ENCODE measurements at places on chromosomes 11 and 22.
A peak's percentile ranks its signal among the peaks of the same experiment; 100 is the strongest.

DNA sequence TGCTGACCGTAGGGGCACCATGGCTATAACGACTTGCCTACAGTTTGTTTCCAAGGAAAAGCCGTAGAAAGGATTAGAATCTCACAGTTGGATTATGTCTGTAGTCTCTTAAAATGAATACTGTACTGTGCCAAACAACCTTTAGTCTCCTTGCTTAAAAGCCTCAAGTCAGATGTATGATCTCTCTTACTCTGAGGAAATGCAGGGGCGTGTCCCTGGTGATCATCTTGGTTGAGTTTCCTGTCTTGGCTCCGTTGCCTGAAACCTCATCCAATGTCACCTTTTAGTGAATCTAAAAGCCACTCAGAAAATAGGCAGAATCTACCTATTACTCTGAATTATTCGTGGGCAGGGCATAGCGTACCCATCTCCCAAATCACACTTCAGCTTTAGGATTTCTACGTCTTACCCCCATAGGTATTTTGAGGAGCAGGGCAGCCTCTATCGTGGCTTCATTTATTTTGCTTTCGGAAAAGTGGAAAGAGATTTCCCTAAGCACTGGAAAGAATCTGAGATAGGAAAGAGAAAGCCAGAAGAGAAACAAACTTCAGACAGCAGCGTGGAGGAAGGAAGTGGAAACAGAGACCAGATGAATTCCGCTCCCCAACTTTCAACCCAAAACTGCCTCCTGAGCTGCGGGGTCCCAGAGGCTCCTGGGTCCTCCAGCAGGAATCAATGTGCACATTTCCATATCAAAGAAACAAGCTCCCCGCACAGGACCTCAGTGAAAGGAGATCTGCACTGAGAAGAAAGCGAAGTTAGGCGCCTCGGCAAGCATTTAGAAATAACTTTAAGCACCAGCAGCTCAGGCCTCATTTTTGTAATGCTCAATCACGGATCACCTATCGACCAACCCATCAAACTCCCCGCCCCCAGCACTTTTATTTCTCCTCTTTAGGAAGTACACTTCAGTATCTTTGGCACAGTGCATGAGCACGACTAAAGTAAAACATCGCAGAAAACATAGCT is 245.8 kb downstream of the ETS1 start:
- DNase-seq: peak; percentile 30

- no peak for DNase-seq
Observed at GRCh38 chr11:35077709-35078469, 61.1 kb upstream of the CD44 start.

GRCh38 chr11:113065330-113065729 is 104.1 kb downstream of the NCAM1 start:
- DNase-seq: no peak

- peak; percentile 80 for DNase-seq
Observed at GRCh38 chr11:46272816-46273427, 4.5 kb upstream of the CREB3L1 start.

- DNase-seq: no peak
Observed at GRCh38 chr11:16087886-16088285, 268.5 kb downstream of the SOX6 start.

GRCh38 chr11:69351460-69351859 is 57.5 kb downstream of the MYEOV start:
- no peak for DNase-seq

DNA sequence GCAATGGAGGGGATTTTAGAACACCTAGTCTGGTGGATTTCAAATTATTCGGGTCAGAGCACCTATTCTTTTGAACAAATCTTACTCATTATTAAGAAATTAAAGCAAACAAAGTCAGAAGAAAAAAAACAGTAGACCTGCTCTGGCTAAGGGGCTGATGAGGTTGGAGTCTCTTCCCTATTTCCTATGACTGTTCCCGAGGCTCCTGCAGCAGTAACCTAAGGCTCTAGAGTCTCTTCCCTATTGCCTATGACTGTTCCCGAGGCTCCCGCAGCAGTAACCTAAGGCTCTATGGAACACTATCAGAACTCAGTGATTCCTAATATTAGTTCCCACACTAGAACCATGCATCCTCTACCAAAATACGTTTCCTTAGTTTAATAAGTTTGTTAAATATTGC is 607.9 kb downstream of the NTM start:
- DNase-seq: no peak

DNA sequence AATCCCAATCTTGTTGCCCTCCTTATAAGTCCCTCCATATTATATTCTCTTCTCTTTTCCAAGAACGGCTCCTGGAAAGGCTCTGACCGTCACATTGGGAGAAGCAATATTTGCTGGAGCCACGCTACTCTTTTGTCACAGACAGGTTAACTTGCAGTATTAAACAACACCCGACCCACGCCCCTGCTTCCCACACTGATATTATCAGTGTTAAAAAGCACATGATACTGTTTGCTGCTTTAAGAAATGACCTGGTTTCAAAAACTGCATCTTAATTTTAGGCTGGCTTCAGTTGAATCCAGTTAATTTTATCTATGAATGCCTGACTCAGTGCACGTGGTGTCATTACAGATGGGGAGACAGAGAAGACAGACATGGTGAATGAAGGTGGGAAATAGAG is 3.1 kb downstream of the FLI1 start:
- no peak for DNase-seq

- no peak for DNase-seq
Observed at GRCh38 chr11:8080069-8080670, 841 bp upstream of the TUB start.

DNA sequence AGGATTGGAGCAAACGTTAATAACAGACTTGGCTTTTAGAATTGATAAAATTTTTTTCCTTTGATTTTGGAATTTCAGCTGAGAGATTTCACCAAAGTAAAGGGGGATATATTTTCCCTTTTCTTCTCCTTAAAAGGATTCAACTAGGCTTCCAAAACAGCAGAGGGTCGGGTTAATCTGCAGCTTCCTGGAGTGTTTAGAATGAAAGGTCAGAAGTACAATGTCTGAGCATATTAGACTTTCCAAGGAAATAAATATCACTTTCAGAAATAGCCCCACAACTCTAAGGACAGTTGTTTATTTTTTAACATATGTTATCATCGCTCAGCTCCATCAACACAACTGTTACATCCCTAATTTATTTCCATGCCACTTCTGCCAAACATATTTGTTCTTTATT is 1532.9 kb upstream of the RAG2 start:
- no peak for DNase-seq

DNA sequence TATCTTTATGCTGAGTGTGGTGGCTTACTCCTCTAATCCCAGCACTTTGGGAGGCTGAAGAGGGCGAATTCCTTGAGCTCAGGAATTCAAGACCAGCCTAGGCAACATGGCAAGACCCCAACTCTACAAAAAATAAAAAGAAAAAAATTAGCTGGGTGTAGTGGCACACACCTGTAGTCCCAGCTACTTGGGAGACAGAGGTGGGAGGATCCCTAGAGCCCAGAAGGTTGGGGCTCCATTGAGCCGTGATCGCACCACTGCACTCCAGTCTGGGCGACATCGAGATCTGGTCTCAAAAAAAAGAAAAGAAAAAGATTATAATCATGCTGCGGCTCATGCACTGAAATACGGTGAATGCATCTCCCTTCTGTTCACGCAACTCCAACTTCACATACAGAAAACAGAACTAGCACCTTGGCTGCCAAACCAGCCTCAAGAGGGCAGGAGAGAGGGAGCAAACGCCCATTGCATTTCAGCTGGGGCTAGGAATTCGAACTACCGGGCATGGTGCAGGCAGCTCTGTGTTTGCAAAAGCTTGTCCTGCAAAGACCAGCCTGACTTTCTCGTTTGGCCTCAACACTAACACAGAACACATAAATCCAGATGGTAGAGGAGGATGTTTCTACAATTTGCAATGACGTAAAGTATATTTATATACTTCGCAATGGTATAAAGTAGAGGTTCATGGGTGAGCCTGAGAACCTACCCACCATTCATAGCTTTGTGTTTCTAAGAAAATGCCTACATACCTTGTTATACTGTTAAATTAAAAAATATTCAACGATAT is 6.3 kb upstream of the SYNGR1 start:
- peak; percentile 65 for DNase-seq

DNA sequence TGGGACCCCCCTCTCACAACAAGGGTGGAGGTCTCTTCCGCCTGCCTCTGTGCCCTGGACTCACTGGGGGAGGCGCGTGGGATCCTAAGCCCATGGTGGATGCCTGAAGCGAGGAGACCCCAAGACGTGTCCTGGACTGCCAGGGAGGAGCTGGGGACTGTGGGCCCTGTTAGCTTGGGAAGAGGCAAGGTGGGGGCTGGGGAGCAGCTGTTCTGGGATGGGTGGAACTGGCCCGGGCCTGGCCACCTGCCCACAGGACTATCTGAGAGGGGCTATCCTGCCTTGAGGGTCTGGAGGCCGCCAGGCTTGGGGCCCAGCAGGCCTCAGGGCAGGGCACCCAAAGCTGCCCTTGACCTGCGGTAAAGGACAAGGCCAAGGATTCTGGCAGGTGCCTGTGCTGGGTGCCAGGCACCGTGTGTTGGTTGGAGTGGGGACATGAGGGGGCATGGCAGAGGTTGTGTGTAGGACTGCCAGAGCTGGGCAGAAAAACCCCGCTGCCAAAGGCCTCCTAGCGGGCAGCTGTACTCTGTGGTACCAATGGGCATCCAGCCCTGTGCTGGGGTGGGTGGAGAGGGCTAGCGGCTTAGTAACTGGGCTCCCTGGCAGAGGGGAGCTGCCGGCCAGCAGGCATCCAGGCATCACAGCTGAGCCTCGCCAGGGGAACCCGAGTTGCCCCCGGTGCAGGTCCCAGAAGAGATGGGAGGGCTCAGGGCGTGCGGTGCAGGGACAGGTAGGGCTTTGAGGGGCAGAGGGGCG is 670 bp downstream of the LSP1 start:
- no peak for DNase-seq

DNA sequence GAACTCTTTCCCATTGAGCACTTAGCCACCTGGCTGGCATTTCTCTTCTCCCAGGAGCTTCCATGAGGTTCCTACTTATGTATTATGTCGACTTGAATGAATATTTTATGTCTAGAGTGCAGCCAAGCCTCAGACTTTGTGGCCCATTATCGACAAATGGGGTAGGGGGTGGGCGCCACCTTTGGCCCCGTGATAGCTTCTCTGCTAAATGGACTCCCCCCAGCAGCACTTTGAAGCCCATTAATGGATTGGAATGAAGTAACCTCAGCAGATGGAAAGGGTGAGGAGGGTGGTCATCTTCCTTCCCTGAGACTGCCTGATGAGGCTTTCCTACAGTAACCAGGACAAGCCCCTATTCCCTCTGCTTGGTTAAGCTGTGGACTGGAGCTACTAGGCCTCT is 5.9 kb downstream of the MARK2 start:
- no peak for DNase-seq

DNA sequence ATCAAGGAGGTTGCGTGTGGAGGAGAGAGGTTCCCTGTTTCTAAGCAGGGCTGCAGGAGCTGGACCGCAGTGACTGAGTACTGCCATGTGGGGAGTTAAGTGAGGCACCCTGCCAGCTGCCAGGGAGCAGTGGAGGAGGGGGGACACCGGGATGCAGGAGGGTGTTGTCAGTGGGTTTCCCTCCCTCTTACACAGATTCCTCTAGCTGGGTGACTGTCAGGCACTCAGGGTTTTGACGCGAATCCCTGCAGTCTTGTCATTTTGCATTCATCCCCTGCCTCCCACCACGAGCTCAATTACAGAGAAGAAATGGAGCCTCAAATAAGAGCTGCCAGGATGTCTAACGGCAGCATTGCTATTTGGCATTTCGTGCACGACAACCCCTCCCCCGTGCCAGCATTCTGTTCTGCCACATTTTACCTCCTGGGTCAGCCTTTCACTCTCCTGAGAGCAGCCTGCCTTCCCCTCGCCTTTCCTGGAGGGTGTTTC is 119.8 kb upstream of the SORL1-AS1 start:
- no peak for DNase-seq

- DNase-seq: no peak
Observed at GRCh38 chr11:78379039-78379670, 38.5 kb downstream of the GAB2 start.

- no peak for DNase-seq
Observed at GRCh38 chr11:128458321-128458720, 129.0 kb downstream of the ETS1 start.

DNA sequence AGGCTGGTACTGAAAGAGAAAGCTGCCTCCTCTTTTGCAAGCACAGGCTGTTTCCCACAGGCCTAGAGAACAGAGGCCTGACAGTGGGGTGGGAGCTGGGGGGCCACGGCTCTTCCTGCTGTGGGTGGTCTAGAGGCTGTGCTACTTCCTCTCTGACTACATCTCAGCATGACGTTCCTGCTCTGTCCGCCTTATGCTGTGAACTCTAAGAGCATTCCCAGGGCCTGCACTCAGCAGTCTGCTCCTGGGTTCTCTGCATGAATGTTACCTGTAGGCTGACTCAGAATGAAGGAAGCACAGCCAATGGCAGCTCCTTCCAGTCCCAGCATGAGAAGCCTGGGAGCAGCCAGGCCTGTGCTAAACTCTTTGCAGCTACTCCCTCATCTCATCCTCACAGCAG is 534.3 kb downstream of the NTM start:
- DNase-seq: no peak

All from thyroid gland (tissue), 4 donors.